Urinary bladder (tissue), 4 donors: ENCODE measurements at places on chromosomes 6 and 20.

DNA sequence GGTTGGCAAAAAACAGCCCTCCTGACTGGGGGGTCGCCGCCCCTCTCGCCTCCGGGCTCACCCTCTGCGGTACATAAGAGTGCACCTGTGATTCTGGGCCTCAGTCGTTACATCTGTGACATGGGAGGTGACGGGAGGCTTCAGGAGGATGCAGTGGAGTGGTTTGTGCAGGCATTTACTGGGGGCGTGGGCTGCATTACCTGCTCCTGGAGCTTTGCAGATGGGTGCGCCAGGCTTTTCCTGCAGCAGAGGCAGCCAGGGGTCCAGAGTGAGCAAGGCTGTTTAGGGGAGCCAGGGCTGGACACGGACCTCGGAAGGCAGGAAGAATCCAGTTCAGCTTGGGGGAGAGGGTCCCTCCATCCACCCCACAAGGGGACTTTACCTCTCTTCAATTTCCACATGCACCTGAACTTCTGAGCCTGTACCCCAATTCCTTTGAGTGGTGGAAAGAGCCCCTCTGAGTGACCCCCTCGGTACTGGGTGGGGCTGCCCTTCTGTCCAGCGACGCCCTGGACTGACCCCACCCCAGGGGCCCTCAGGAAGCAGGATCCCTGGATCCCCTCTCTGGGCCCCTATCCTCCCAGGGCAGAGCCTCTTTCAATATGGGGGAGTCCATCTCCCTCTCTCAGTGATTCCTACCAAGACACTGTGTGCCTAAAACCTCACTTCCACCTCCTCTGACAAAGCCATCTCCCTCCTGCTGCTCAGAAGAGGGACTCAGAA lies 134.0 kb downstream of the TAF4 start:
- no peak for DNase-seq

- DNase-seq: no peak
These were observed 73.7 kb downstream of the PRND start for GRCh38 chr20:4795394-4795793.

- DNase-seq: no peak
These were observed 9.2 kb downstream of the SLCO4A1 start for GRCh38 chr20:62651285-62652021.

DNA sequence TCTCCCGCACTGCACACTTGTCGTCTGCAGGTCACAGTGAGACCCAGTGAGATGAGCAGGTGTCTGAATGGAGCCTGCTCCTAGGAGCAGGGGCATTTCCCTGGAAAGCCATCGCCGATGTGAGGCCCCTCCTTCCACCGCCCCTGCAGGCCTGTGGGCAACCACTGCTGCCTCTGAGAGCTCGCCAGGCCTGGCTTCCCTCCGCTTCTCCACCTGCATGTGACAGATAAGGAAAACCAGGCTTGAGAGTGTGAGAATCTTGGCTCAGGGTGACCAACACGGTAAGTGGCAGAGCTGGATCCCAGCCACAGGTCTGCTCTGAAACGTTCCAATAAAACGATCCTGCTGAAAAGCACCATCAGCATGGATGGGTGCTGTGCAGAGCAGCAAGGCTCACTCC lies 332.8 kb downstream of the CDH4 start:
- no peak for DNase-seq

- DNase-seq: no peak
These were observed 489.5 kb downstream of the KIF16B start for GRCh38 chr20:16083639-16084280.

- no peak for DNase-seq
These were observed 8.6 kb downstream of the VNN2 start for GRCh38 chr6:132749111-132749510.

DNA sequence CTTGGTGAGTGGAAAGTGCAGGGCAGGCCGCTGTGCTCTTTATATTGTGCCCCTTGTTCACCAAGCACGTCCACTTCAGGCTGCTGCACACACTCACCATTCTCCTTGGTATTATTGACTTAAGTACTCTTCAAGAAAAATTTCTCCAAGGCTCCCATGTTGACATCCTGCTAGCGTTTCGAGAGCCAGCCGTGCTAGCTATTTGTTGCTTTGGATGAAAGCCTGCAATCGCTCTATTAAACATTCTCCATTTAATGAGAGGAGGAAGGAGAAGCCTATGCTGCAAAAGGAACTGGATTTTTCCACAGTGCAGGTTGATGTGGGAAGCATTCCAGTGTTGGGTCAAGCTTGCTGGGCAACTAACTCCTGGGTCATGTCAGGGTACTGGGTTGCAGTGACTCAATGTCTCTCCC lies 113.5 kb downstream of the CD83 start:
- DNase-seq: no peak

DNA sequence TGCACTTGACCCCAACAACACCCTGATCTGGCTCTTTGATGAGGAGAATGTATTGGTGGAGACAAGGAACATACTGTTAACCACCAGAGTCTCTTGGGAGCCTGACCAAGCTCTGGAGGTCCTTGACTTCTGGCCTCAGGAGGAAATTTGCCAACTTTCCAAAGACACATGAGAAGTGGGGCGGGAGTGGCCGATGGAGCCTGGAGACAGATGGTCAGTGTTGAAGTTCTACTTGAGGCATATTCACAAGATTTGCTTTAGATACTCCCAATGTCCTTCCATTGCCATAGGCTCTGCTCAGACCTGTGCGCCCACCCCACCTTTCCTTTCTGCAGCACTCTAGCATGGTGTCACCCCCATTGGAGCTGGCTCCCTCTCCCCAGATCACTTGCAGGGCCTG lies 241.0 kb downstream of the SLC24A3 start:
- DNase-seq: no peak

- DNase-seq: no peak
These were observed 193.4 kb downstream of the BACH2 start for GRCh38 chr6:90103056-90103800.

GRCh38 chr6:57198926-57199636 lies 23.0 kb downstream of the RAB23 start:
- DNase-seq: no peak

DNA sequence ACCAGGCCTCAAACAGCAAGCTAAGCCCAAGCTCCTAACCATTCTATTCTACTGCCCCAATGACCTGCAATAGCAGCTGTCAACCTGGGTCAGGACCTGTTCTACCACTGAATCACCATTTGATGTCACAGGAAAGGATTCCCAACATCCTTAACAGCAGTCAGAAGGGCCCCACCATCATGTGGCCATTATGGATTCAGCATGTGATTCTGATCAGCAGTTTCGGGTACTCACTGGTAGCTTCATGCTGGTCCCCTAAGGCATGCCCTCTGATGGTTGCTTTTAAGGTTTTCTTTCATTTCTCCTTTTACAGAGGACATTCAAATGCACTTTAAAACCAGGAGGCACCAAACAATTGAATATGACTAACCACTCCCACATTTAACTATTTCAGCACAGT lies 37.3 kb upstream of the MAP7 start:
- no peak for DNase-seq

DNA sequence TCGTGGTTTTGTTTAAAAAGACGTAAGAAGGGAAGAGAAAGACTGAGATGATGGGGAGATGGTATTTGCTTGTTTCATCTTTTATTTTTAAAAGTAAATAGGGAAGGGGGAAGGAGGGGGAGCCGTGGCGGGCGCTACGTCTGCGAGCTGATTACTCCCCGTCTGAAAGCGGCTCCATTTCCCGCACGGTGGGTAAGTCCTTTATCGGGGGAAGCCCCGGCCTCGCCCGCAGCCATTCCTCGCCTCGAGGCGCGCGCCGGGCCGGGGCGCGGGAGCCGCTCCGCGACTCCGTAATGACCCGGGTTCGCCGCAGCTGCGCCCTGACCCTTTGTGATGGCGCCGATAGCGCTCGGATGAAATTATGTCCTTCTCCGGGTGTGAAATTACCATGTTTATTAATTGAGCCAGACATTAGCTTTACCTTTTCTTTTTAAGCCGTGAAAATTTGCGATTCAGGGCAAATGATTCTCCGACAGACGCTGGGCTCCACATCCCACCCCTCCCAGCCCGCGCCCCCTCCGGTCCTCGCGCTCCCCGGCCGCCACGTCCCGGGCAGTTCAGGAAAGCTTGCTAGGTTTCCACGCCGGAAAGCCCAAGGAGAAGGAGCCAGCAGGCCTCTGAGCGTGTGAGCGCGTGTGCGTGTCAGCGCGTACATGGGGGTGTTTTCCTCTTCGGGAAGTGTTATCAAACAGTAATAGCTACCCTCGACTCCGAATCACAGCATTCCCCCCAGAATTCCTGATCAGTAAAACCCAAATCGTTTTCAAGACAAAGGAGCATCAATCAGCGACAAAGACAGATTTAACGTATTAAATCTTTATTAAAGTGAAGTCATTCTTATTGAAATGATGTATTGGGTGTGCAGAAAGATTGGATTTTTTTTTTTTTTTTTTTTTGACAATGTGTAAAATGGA lies 30.0 kb downstream of the TFAP2A start:
- no peak for DNase-seq
